ENCODE measurements at places on chromosomes 3 and 15. TPM values are rescaled to one million over a fixed set of nuclear protein-coding genes. Genes with fewer than 3 reads are reported as not detected.

- DNase-seq, result peak; percentile 20
Observed at GRCh38 chr15:73321496-73322450, 47.0 kb downstream of the HCN4 start.

GRCh38 chr15:93074599-93074998 is 14.4 kb downstream of the RGMA start:
- DNase-seq, result no peak

DNA sequence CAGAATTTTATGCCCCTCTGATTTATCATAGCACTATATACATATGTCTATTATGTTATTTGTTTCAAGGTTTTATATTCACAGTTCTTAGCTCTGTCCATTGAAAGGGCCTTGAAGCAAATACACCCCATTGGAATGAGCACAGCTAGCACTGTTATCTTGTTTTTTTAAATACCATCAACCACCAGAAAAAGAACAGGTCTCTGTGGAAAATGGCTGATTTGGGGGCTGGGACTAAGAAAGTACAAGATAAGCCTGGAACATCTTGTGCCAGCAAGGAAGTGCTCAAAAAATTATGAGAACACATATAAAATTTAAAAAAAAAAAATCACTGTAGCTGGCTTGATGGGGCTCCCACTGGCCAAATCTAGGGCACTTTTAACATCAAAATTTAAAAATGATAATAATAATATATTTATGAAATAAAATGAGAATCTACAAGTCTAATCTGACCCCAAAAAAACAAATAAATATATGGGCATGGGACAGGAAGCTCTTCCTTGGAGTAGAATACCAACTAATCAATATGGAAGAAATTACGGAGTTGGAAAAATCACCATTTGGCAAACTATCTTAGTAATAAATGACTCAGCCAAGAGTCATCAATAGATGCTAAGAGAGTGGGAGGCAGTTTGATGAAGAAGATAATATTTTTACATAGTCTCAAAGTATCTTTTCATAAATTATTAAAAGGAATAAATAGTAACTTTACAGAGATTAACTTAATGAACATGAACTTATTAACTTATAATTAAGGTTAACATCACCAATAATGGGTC is 20.5 kb downstream of the IFT80 start:
- DNase-seq, result no peak

DNA sequence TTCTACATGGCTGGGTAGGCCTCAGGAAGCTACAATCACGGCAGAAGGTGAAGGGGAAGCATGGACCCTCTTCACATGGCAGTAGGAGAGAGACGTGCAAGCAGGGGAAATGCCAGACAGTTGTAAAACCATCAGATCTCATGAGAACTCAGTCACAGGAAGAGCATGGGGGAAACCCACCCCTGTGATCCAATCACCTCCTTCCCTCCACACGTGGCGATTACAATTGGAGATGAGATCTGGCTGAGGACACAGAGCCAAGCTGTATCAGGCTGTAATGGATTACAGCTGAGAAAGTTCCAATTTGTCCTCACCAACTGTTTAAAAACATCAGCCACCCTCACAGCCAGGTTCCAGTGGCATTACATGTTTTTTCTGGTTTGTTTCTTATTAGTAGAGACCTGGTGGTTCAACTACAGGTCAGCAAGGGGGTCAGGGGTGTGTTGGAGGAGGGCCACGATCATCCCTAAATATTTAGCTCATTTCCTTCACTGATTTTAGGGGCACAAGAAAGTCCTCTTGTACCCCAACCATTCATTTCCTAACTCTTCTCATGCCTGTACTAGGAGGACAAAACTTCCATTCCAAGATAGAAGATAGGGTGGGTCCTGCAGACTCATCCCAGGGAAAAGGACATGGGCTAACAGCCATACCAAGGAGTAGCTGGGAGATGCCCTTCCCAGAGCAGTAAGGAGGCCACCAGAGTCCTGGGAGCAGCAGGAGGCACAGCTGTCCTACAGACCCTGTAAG is 54.4 kb downstream of the ANXA2 start:
- DNase-seq, result no peak

- DNase-seq, result no peak
Observed at GRCh38 chr15:76575679-76576078, 239.1 kb downstream of the ISL2 start.

DNA sequence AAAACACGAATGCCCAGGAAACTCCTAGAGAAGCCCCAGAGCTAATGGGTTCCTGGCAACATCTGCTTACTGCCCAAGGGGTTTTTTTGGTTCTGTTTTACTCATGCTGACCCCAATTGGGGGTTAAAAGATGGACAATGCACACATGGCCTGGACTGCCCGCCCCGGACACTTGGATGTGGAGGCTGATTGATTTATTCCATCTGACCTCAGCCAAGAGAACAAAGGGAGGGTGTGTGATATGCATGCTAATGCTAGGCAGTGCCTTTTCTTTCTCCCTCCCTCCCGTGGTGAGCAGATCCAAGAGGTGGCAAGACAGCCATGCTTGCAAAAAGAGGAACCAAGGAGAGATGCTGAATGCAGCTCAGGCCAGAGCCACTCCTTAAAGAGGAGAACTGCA is 3.3 kb upstream of the LRTM1 start:
- DNase-seq, result peak; percentile 29

DNA sequence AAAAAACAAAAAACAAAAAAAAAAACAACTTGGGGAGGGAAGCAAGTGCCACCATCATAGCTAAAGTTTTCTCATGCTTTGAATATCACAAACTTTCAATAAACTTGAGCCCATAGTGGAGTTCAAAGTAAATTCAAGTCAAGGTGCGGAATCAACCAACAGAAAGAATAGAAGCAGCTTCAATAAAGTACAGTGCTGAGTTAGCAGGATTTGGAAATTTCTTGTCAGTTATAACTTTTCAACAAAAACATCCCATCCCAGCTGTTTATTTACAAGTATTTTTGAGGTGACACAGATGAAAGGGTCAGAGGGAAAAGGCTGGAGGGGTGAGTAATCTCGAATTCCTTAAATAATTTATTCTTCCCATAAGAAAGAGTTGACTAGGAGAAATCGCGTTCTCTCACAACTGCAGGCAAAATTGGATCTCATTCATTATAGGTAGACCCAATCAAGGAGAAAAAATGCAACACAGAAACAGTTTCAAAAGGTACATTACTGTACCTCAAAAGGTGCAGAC is 477.4 kb upstream of the RASGRP1 start:
- DNase-seq, result no peak

GRCh38 chr3:120489421-120489820 is 38.6 kb upstream of the FSTL1 start:
- DNase-seq, result no peak

DNA sequence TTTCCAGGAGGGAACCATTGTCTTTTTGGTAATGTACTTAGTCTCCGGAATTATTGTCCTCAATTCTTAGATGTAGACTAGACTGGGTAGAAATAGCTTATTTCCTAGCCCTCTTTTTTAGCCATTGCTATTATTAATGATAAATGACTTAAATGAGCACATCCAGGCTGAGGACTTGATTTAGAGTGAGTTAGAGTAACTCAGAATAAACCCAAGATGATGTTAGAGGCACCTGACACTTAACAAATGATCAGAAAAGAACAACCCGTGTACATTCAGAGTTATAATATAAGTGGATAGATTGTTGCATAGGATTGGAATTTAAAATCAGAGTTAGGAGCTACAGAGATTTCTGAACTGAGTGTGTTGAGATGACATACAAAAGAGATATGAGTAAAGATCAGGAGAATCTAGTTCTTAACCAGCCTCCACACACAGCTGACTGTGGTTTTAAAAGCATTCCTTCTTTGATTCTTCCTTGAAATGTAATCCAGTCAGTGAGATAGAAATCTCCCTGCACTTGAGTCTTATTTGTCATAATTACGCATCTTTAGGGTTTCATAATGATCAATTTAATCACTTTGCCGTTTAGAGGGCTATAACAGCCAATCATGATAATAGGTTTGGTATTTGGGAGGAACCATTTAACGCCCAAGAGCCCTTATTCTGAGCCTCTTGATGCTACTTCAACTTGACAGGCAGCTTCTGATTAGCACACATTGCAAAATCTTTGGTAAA is 366.5 kb downstream of the GAP43 start:
- no peak for DNase-seq

DNA sequence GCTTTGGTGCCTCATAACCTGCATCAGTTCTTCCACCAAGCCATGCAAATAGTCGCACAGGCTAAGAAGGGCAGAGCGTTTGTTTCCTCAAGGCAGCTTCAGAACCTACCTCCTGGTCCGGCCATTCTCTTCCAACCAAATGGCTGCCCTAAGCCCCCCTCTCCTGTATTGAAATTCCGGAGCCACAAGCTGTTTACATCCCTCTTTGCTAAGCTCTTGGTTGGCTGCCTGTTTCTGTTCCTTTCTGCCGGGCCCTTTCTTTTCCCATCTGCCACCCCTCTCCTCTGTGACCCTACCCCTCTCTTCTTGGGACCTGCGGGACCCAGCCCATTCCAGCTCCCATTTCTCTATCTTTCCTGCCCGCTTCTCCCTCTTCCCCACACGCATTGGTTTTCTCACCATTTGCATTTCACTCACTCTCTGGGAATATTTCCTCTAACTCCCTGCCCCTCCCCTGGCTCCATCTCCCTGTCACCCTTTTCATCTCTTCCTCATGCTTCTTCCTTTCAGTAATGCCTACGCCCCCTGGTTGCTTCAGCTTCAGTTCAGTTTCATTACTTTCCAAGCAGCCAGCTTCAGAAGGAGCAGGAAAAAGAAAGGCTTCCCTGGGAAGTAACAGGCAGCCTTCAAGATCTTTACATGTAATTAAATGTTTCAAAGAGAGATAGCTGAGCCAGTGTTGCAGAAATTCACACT is 113.5 kb downstream of the RAB11A start:
- DNase-seq, result no peak

DNA sequence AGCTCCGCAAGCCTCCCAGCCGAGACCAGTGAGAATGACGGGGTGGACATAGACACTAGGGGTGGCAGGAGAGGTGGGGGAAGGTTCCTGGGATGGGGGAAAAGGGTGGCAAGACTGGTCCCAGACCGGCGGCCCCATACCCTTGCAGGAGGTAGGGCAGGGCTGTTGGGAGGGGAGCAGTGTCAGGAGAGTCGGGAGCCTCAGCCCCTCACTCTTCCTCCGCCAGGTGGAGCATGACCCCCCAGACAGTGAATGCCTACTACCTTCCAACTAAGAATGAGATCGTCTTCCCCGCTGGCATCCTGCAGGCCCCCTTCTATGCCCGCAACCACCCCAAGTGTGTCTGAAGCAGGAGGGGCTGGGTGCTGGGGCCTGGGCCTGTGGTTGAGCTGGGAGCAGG is 8.7 kb upstream of the PSMD2 start:
- no peak for DNase-seq

DNA sequence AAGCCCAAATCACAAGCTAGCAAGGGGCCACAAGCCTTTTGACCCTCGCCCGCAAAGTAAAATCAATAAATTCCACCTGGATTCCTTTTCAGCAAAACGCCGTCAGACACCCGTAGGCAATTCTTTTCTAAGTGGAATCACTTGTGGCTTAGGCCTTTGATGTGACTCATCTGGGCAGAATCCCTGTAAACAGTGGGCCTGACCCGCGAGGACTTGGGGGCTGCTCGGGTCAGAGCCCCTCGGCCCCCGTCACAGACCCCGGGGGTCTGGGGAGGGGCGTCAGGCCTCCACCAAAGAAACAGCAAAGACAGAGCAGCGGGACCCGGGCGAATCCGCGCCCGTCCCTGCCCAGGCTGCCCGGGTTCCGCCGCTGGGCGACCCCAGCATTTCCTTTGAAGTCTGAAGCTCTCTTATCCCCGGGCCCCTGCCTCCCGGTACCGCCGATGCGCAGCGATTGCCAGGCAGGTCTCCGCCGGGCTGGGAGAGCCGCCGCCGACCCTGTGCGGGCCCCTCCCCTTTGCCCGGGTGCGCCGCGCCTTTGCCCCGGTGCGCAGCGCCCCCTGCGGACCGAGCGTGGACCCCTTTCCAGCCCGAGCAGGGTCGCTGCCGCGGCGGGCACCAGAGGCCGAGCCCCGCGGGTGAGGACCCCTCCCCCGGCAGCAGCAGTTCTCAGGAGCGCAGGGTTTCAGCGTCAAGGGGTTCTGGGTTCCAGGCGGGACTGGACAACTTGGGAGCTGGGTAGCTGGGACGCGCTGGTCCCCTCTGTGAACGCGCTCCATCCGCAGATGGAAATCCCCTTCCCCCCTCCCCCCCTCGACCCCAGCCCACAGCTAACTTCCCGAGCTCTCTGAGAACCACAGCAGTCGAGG is 178.3 kb downstream of the UACA start:
- no peak for DNase-seq

DNA sequence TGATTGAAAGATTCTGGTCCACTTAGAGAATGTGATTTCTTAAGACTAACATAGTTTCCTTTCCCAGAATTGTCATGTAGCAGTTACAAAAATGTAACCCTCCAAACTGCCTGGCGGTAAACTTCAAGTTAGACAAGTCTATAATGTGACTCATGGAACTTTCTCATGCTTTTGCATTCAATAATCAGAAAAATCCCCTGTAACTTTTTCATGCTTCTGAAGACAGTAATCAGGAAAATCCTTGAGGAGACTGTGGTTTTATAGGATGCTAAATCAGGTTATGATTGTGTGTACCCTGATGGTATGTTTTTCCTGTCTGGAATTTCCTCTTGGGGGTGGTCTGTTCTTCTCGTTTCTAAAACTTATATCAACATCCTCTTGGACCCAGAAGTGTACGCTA is 74.0 kb upstream of the RARB start:
- peak; percentile 45 for DNase-seq

DNA sequence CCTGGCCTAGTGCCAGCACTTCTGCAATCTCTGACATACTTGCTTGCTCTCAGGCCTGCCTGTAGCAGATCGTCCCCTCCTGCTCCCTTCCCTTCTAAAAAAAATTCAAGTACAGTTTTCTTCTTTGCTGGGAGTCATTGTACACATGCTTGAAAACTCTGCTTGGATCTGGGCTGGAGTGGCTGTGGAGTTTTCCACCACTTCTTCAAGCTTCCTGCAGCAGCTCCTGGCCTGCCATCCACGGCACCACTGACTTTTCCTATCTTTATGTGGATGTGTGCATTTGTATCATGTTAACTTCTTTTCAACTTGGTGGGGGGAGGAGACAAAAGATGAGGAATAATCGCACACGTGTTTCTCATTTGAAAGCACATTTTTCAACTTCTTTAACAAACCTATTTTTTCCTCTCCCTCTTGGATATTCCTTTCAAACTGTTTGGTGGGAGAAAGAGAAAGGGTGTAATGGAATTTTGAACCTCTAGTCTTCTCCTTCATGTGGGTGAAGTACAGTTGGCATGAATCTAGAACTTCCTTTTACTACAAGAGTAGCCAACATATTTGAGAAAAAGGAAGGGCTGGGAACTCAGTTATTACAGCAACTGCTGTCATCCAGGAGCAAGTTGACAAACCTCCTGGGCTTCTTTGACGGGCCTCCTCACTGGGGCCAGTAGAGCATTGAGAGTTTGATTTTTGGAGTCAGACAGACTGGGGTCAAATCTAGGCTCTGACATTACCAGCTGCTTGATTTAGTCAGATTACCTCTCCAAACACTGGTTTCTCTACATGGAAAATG is 61.2 kb upstream of the LRTM1 start:
- peak; percentile 94 for DNase-seq

DNA sequence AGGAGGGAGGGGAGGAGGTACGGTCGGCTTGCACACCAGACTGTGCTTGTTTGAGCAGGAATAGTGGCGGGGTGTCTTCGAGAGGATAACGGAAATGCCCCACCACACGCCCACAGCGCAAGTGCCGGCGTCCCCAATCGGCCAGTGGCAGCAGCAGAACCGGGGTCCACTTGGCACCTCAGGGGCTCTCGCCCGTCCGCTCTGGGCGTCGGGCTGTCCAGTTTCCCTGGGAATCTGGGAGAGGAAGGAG is 53.7 kb downstream of the CCDC54 start:
- peak; percentile 45 for DNase-seq

OR5H14 gene
- not detected for total RNA-seq

C3orf80 gene
- 0.13 TPM for total RNA-seq

GOLGA6L2 gene
- total RNA-seq, result not detected

ECE2 gene
- total RNA-seq, result not detected

CSTA gene
- total RNA-seq, result 0.22 TPM

GPR156 gene
- 2.1 TPM for total RNA-seq

C2CD4A gene
- total RNA-seq, result under 0.01 TPM

Data from muscle of leg (tissue), 16 donors.